CD4-positive, alpha-beta T cell (primary cell): ENCODE measurements at places on chromosomes 2 and 18. TPM values are rescaled to one million over a fixed set of nuclear protein-coding genes. Genes with fewer than 3 reads are reported as not detected.

Gene C1D
- 16.4 TPM for total RNA-seq

Gene MLPH
- not detected for total RNA-seq

Gene SP100
- 242 TPM for total RNA-seq

GRCh38 chr2:102522890-102523289 lies 49.9 kb downstream of the SLC9A4 start:
- H3K4me1 ChIP-seq, result no peaks in the 10 kb centered on the region

- H3K36me3 ChIP-seq, result no peaks in the 10 kb centered on the region
- H3K27me3 ChIP-seq, result peaks cover 3% of the 10 kb centered on the region
- no peak for DNase-seq
- no peak overlapping the region for H3K4me3 ChIP-seq
- no peak overlapping the region for H3K27ac ChIP-seq
Measured at GRCh38 chr18:59057969-59058368, 81.7 kb upstream of the SEC11C start.

DNA sequence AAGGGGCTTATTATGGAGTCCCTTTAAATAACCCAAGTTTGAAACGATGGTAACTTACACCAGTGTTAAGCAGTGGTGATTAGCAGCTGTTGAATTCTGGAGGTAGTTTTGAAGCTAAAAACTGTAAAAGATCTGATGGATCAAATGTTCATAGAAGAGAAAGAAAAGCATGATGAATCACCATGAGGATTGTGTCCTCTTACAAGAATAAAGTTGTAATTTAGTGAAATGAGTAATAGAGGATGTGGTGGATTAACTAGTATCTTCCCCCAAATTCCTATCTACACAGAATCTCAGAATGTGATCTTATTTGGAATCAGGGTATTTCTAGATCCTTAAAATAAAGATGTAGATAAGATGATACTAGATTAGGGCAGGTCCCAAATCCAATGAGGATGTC lies 1138.2 kb upstream of the TMEFF2 start:
- no peaks in the 10 kb centered on the region for H3K27me3 ChIP-seq
- H3K4me1 ChIP-seq, result no peaks in the 10 kb centered on the region
- H3K27ac ChIP-seq, result no peak overlapping the region
- no peak overlapping the region for H3K4me3 ChIP-seq

- H3K27ac ChIP-seq, result no peak overlapping the region
- H3K4me1 ChIP-seq, result no peaks in the 10 kb centered on the region
- no peak for DNase-seq
- H3K4me3 ChIP-seq, result no peak overlapping the region
- H3K36me3 ChIP-seq, result no peaks in the 10 kb centered on the region
Measured at GRCh38 chr2:96225016-96225533, 16.4 kb upstream of the STARD7 start.

GRCh38 chr2:216546241-216546640 lies 47.6 kb downstream of the RPL37A start:
- no peak for DNase-seq
- no peaks in the 10 kb centered on the region for H3K4me1 ChIP-seq
- no peak overlapping the region for H3K4me3 ChIP-seq
- H3K36me3 ChIP-seq, result no peaks in the 10 kb centered on the region
- no peak overlapping the region for H3K27ac ChIP-seq
- no peaks in the 10 kb centered on the region for H3K27me3 ChIP-seq

DNA sequence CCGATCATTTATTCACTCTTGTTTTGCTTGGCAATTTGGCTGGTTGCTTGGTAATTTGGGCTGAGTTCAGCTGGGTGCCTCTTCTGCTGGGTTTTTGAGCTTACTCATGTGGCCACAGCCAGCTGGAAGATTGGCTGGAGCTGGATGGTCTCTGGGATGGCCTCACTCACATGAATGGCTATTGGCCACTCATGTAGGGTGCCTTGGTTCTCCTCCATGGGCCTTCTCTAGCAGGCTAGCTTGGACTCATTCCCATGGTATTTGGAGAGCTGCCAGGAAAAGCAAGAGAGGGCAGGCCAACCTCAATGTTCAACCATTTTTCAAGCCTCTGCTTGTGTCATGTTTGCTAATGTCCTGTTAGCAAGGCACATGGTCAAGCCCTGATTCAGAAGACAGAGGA lies 16.9 kb downstream of the ZAP70 start:
- H3K4me3 ChIP-seq, result no peak overlapping the region
- no peak for DNase-seq
- H3K4me1 ChIP-seq, result peaks cover 60% of the 10 kb centered on the region

DNA sequence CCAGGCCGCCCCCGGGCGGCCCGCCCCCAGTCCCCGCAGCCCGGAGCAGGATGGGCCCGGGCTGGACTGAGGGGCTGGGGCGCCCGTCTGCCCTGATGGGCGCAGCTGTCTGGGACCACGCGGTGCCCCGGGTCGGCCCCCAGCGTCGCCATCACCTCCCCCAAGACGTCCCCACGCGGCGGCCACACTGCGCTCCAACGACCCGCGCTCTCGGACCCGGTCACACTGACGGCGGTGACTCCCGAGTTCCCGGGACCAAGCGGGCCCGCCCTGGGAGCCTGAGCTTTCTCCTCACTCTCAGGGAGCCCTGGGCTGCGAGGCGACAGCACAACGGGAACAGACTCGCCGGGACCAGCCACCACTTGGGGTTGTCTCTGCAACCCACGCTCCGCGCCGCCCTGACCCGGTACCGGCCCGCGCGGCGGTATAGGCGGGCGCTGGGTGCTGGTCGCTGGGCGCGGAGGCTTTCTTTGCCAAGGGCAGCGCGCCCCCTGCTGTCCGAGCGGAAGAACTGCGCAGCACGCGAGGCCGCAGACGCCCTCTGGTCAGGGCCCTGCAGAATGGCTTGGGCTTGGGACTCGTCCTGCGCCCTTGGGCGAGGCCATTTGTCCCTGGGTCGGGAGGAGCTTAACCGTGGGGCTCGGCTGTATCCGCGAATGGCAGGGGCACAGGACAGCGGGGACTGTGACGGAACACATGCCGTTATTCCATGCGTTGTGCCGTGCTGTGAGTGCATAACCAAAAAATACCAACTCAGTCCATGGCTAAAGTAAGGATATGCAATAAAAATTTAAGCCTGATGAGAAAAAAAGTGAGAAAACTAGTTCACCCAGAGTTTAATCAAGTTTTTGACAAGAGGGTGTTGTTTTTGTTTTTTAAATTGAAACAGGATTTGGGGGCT lies 54.8 kb upstream of the ANKRD62 start:
- DNase-seq, result peak; percentile 86
- peaks cover 6% of the 10 kb centered on the region for H3K27me3 ChIP-seq
- H3K36me3 ChIP-seq, result no peaks in the 10 kb centered on the region
- no peak overlapping the region for H3K27ac ChIP-seq
- H3K4me3 ChIP-seq, result peak overlapping the region; percentile 51

DNA sequence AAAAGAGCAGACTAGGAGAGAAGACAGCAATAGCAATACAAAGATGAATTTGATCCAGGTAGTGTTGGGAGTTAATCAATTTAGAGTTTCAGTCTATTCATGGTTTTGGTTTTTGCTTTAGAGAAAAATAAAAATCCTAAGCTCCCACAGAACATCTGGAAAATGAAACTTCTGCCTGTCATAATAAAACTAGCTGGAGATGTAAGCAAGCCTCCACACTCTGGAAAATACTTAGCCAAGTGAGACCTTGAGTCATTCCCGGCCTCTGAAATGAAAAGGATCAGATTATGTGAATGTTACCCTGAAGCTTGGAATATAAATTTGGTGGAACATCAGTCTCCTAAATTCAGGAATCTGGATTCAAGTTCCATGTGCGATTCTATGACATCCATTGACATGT lies 485.6 kb upstream of the SPRED2 start:
- DNase-seq, result no peak
- no peaks in the 10 kb centered on the region for H3K27me3 ChIP-seq
- H3K27ac ChIP-seq, result no peak overlapping the region

- H3K36me3 ChIP-seq, result peaks cover 4% of the 10 kb centered on the region
- H3K27ac ChIP-seq, result peak overlapping the region; percentile 89
- peaks cover 56% of the 10 kb centered on the region for H3K4me1 ChIP-seq
- no peaks in the 10 kb centered on the region for H3K27me3 ChIP-seq
- no peak for DNase-seq
Measured at GRCh38 chr18:3593381-3593903, 143.5 kb downstream of the TGIF1 start.

DNA sequence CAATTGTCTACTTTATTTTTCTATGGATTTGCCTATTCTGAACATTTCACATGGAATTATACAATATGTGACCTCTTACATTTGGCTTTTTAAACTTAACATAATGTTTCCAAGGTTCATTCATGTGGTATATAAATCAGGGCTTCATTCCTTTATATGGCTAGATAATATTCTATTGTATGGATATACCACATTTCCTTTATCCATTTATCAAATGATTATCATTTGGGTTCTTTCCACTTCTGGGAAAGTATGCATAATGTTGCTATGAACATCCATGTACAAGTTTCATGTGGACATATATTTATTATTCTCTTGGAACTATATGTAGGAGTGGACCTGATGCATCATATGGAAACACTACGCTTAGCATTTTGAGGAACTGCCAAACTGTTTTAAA lies 99.7 kb upstream of the NCKAP5 start:
- H3K27ac ChIP-seq, result no peak overlapping the region
- no peaks in the 10 kb centered on the region for H3K4me1 ChIP-seq
- no peak overlapping the region for H3K4me3 ChIP-seq
- no peak for DNase-seq

- H3K4me3 ChIP-seq, result no peak overlapping the region
- no peaks in the 10 kb centered on the region for H3K27me3 ChIP-seq
- H3K36me3 ChIP-seq, result no peaks in the 10 kb centered on the region
Measured at GRCh38 chr2:237341872-237342271, 72.1 kb downstream of the COL6A3 start.

DNA sequence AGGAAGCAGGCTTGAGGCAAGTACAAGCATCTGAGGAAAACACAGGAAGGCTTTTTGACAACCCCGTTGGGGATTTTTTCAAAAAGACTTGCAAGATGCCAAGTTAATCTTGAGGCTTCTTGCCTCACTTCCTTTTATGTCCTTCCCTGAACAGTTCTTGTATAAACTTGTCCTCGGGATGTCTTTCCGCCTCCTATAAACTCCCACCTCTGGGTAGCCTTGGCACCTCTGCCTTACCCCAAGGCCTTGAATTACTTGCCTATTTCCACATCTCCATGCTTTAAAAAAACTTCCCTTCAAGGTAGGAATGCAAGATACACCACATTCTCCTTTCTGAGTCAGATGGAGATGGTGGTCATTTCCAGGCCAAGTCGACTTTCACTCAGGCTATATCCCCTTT lies 106.4 kb upstream of the RBBP8 start:
- no peak overlapping the region for H3K27ac ChIP-seq
- DNase-seq, result no peak
- peaks cover 11% of the 10 kb centered on the region for H3K27me3 ChIP-seq
- no peaks in the 10 kb centered on the region for H3K36me3 ChIP-seq
- H3K4me3 ChIP-seq, result no peak overlapping the region

GRCh38 chr2:54424555-54425163 lies 31.5 kb upstream of the SPTBN1 start:
- H3K4me1 ChIP-seq, result peaks cover 5% of the 10 kb centered on the region
- H3K27ac ChIP-seq, result no peak overlapping the region
- no peaks in the 10 kb centered on the region for H3K27me3 ChIP-seq
- no peak overlapping the region for H3K4me3 ChIP-seq

DNA sequence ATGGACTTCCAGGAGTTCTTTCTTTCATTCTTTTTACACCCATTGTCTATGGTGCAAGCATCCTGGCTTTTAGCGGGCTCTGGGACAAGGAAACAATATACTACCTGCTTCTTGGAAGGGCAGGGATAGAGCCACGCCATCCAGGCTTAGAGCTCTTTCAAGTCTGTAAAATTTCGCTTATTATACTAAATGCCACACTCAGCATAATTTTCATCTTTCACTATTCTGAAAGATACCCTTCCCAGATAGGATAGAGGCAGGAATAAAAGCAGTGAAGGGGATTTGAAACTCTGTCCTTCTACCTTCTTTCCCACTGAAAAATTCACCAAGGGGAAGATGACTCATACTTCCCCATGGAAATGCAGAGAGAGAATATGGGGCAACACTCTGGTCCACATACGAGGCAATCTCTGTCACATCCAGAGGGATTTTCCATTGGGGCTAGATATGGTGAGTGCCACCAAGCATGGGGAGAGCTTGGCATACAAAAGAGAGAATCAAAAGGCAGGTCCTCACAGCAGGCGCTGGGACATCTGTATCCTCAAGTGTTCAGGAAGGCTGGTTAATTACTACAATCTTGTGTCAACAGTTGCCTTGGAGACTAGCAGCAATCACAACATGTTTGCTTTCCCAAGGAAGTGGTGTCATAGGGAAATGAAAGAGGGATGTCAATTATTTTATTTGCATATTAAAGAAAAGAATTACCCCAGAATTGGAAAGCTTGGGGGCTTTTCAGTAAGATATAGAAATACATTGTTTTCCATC lies 127.6 kb downstream of the TDRD15 start:
- H3K27ac ChIP-seq, result no peak overlapping the region
- no peaks in the 10 kb centered on the region for H3K27me3 ChIP-seq
- DNase-seq, result no peak
- H3K4me3 ChIP-seq, result no peak overlapping the region
- no peaks in the 10 kb centered on the region for H3K36me3 ChIP-seq
- no peaks in the 10 kb centered on the region for H3K4me1 ChIP-seq

DNA sequence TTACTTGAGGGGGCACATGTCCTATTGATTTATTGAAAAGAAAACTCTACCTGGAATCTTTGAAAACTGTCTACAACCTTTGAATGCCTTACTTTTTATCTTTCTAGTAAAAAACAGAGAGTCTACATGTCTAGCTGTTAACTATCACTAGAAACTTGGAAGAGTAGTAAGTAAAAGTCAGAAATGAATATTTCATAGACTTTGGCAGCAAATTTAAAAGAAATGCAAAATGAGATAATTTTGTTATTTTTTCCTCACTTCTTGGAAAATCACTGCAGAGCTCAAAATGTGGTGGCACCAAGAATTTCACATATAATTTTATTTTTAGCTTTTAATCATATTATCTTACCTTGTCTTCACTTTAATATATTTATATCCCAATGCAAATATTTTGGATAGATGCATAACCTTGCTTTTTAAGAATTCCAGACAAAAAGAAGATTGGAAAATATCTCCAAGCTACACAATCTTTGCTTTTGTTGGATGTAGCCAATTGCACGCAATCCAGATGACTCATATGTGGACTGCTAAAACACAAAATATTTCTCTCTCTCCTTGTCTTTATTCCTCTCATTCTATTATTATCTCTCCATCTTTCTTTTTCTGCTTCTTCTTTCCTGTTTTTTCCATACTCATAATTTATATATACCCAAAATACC lies 92.2 kb upstream of the DSEL start:
- no peak overlapping the region for H3K4me3 ChIP-seq
- no peaks in the 10 kb centered on the region for H3K4me1 ChIP-seq
- DNase-seq, result no peak
- no peaks in the 10 kb centered on the region for H3K36me3 ChIP-seq
- H3K27ac ChIP-seq, result no peak overlapping the region

DNA sequence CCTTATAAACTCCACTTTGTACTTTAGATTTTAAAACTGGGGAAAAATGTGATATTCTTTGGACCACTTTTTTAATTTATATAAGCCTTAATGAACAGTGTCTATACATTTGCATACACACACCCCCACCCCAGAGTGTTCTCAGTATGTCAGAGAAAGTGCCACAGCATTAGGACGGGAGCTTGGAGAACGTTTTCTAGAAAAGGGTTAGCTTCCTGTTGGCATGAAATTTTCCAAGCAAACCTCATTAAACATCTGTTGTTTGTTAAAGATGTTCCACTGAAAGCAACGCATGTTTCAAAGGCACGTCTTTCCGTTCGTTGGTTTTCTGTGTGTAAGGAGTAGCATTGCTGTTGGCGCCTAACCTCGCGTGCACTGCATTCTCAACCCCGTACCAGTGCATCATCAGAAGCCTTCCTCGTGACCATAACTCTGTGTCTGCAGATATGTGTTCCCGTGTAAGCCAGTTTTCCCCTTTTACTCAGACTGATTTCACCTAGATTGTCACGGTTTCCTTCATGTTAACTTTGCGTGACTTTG lies 228.5 kb downstream of the ALPK2 start:
- DNase-seq, result no peak
- H3K36me3 ChIP-seq, result no peaks in the 10 kb centered on the region
- H3K4me1 ChIP-seq, result peaks cover 15% of the 10 kb centered on the region
- H3K4me3 ChIP-seq, result no peak overlapping the region
- no peak overlapping the region for H3K27ac ChIP-seq
